ENCODE measurements at places on chromosomes 1 and 21. TPM values are rescaled to one million over a fixed set of nuclear protein-coding genes. Genes with fewer than 3 reads are reported as not detected.

The SLC9C2 gene
- not detected for total RNA-seq

The KRTAP10-11 gene
- total RNA-seq, result not detected

The PDPN gene
- 7.6 TPM for total RNA-seq

The CFHR2 gene
- not detected for total RNA-seq

The OR10Z1 gene
- total RNA-seq, result not detected

GRCh38 chr21:37566790-37567615, 200.4 kb downstream of the DYRK1A start:
- no peak for DNase-seq

DNA sequence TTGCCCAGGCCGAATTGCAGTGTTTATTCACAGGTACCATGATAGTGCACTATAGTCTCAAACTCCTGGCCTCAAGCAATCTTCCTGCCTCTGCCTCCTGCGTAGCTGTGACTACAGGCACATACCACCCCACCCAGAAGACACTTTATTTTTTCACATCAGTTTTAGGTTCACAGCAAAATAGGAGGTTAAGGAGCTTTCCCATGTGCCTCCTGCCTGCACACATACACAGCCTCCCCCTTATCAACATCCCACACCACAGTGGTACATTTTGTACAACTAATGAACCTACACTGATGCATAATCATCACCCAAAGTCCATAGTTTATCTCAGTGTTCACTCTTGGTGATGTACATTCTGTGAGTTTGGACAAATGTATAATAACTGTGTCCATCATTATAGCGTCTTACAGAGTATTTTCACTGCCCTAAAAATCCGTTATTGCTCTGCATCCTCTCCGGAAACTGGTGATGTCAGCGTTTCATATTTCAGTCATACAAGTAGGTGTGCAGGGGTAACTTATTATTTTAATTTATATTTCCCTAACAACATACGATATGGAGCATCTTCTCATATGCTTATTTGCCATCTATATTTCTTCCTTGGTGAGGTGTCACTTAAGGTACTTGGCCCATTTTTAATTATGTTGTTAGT, 23.2 kb downstream of the OR13G1 start:
- DNase-seq, result no peak

DNA sequence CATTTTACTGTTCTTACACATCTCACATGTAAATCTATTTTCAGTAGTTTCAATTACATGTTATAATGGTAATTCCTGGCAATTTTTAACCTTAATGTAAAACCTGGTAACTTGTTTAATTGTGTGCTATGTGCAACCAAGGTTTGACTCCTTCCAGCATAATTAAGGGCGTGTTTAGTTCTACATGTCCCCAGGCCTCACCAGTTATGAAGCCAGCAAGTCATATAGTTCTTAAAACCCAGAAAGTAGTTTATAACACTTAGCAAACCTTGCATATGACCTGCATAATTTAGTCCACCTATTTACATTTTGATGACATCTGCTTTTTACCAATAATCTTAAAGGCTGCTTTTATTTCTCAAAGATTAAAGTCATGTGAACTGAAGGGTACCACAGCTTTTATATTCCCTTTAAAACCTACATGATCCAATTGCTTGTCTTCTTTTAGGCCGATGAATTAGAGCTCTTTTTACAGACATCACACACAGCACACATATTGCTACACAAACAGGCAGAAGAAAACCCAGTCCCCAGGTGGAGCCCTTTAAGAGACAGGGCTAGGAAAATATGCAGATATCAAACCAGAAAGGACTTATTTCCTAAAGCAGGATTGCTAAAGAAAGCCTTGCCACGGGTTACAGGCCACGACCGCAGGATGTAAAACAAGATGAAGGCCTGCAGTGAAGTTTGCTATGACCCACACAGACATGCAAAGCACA, 23.2 kb upstream of the SYCP1 start:
- no peak for DNase-seq

GRCh38 chr1:118084400-118084799, 100.6 kb downstream of the SPAG17 start:
- DNase-seq, result no peak

- DNase-seq, result no peak
These were observed 6.5 kb downstream of the KRTCAP2 start for GRCh38 chr1:155166471-155167165.

DNA sequence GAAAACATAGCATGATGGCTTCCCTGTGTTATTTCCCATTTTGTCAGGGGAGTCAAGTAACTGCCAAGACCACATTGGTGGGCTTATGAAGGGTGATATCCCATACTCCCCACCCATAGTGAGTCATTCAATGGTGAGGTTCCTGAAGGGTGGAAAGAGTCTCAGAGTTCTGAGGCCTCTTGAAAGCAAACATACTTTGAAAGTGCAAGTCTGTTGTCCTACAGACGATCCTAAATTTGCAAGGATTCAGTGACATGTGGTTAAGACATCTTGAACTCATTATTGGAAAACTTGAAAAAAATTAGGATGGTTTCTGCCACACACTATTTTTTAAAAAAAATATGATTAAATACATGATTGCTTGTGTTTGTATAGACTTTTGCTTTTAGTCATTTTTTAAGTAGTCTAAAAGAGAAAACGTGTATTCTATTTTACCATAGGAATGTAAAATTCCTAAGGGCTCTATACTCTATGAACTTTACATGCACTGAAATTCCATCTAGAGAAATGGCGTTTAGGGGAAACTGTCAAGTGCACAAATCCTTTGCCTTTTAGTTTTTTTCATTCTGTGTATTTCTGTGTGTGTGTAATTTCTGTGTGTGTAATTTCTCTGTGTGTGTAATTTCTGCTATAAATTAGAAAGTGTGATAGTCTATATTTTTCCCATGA, 225.5 kb upstream of the ADAMTS5 start:
- no peak for DNase-seq

DNA sequence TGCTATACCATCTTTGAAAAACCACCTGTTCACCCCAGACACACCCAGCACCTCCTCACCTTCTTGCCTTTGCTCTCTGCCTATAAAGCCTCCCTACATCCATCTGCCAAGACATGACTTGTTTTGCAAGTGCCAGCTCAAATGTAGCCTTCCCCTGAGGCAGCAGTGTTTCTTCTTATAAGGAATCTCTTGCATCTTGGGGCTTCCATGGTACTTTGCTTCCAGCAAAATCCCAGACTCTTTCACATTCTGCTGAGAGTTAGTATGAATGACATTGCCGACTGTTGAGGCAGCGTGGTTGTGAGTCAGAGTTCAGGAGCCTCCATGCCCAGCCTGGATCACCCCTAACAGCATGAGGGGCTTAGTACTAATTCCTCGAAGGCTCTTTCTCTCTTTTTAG, 217.4 kb upstream of the RUNX1 start:
- no peak for DNase-seq

- DNase-seq, result no peak
These were observed 1.2 kb upstream of the CD34 start for GRCh38 chr1:207911856-207912760.

DNA sequence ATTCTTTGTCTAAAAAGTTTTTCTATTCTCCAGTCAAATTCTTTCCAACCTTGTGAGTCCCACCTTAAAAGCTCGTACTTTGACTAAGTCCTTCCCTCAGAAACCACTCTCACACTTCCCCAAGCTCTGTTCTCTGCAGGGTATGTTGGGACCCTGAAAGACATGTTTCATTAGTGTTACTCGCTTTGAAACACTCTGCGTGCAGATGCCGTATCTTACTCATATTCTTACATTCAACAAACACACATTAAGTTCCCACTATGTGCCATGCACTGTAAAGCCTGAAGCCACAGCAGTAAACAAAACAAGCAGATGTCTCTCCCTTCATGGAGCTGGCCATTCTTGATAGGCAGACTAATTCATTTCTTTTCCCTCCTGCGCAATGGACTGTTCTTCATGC, 229.7 kb downstream of the RERE start:
- DNase-seq, result no peak

GRCh38 chr1:165954940-165955339, 127.5 kb downstream of the UCK2 start:
- DNase-seq, result no peak

DNA sequence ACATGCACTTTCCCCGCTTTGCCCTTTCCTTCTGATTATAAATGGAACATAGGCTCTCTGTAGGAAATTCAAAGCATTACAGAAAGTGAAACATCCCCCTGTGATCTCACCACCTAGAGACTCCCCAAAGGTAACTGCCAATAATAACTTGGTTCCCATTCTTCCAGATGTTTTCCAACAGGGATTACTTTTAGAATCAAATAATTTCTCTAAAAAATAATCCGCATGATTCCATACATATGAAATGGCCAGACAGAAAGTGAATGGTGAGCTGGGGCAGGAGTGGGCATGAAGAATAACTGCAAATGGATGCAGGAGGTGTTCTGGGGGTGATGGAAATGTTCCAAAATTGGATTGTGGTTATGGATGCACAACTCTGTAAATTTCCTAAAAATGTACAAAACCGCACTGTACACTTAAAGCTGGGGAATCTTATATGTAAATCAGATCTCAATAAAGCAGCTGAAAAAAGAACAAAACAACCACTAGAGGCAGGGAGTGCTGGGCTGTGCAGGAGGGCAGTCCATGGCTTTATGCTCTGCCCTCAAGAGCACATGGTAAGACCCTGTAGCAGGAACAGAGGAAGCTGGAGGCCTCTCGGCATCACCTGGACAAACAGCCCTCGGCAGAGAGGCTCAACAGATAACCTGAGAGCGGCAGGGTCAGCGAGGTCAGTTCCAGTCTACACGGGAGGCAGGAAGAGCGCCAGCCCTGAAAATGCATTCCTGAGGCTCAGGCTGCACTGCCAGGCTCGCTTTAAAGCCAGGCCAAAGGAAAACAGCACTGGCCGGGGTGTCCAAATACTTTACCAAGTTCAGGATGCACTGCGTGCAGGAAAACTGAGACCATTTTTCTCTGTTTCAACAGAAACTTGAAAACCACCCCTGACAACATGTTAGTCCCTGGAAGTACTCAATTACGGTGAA, 39.7 kb downstream of the CAPZB start:
- DNase-seq, result no peak

DNA sequence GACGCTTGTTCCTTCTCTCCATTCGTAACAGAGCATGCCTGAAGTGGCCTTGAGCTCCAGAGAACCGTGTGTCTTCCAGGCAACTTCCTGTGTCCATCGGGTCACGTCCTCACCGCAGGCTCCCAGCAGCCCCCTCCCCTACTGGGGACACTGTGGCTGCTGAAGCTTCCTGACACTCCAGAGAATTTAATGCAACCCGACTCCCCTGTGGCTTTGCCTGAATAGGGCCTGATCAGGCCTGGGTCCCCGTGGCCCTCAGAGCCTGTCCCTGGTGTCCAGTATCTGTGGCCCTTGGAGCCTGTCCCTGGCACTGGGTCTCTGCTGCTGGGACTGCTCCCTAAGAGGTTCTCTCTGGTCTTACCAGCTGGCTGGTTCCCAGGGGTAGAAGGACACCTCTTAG, 219.7 kb upstream of the VAMP3 start:
- DNase-seq, result no peak

- DNase-seq, result no peak
These were observed 39.6 kb upstream of the TBX15 start for GRCh38 chr1:119027759-119028158.

GRCh38 chr1:185348985-185349384, 31.9 kb upstream of the IVNS1ABP start:
- DNase-seq, result no peak

- DNase-seq, result no peak
These were observed 342 bp downstream of the GSTM5 start for GRCh38 chr1:109712321-109712864.

Measured in epithelial cell of proximal tubule (primary cell).